Stimulated activated CD8-positive, alpha-beta memory T cell treated with anti-CD3 and anti-CD28 coated beads, Interleukin-7, amount 100 ng/mL, for 24 hours (primary cell): ENCODE measurements at places on chromosomes 4 and X.

- no peak for DNase-seq
Measured at GRCh38 chr4:127214931-127215330, 417.8 kb upstream of the INTU start.

DNA sequence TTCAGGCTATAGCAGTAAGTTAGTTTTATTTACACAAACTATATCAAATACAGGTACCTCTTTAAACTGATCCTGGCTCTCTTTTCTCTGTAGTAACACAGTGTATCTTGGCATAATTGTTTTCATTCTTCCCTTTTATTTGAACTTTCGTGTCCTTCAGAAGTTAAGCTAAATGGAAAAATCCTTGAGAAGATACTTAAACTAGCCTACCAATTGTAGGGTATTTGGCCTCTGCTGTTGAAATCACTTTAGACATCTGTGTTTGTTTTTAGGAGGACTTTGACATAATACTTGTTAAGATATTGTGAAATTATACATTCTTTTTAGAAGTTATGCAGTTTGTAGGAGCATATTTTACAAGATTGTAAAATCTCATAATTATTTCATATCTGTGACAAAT lies 90.3 kb upstream of the GK2 start:
- no peak for DNase-seq

- no peak for DNase-seq
Measured at GRCh38 chr4:8247047-8247930, 22.3 kb upstream of the HTRA3 start.

GRCh38 chr4:123674762-123675465 lies 278.3 kb downstream of the SPRY1 start:
- DNase-seq, result no peak

DNA sequence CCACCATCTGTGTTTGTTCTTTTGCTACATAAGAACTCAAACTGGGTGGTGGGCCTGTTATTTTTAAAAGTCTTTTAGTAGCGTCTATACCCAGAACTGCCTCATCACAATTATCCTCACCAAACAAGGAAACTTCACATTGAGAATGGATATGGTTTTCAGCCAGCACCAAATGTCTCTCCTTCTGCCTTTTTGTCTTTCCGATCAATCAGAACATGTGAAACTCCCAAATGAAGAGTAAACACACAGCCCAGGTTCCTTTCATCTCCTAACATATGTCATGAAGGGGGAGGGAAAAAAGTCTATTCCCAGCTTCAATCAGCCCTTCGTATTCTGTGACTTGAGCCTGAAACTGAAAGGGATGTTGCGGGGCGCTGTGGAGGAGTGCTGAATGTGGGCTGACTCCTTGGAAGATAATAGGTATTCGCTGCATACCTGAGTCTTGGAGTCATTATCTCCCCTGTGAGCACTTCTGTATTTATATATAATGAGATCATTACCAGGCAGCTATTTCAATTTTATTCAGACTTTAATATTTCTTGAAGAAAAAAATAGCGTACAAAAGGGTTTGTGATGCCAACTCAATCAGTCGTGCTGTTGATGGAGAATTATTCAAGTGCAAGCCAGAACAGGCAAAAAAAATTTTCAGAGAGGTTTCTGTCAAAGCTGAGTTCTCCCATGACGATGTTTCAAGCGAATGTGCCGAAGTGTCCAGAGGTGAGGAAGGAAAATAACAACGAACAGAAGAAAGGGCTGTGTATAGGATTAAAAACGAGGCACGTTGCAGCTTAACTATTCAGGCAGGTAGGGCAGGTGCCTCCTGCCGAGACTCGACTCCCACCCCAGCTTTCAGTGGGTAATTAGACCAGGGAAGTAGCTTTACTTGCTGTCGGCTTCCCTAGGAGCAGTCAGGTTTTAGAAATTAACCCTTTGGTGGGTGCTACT lies 163.9 kb upstream of the NOCT start:
- DNase-seq, result no peak

GRCh38 chr4:148052448-148052847 lies 320.6 kb downstream of the ARHGAP10 start:
- no peak for DNase-seq

DNA sequence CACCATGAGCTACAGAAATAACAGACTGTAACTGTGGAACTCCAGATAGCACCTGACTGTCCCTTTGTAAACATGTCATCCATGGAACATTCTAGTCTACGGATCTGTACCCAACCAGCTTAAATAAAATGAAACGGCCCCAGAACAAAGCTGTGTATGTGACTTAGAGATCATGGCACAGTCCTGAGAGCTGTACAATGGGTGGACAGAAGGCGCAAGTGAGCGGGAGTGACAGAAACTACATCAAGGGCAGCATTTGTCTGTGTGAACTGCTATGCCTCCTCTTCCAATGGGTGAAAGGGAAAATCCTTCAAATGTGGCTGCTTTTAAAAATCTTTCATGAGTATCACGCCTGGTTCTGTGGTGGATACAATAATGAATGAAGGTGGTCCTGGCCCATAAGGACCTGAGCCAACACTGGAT lies 72.5 kb downstream of the FAT1 start:
- DNase-seq, result no peak

DNA sequence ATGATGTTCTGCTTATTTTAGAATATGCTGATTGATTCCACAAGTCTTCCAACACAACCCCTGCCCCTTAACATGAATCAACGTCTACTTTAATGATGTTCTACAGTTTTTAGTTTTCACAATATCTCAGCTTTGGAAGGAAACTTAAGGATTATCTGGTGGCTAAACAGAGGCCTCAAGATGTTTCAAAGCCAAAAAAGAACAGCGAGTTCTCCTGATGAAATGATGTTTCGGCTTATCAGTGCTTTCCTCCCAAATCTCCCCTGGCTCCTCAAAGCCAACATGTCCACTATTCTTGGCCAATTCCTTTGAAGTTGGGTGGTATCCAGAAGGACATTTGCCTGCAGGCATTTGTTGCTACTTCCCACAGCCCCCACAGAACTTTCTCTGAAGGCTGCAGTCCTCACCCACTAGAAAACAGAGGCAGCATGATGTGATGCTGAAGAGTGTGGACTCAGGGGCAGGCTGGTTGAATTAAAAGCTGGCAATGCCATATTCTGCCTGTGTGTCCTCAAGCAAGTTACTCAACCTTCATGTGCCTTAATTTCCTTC lies 87.3 kb downstream of the ADGRG4 start:
- DNase-seq, result no peak
